ENCODE measurements at places on chromosomes 4 and X.

- DNase-seq = no peak
These were observed 308.5 kb downstream of the EVC2 start for GRCh38 chr4:5399790-5400421.

GRCh38 chrX:135521405-135522131, 1.1 kb downstream of the INTS6L start:
- DNase-seq = peak; percentile 60

- no peak for DNase-seq
These were observed 76.0 kb upstream of the FAM47B start for GRCh38 chrX:34866646-34867045.

DNA sequence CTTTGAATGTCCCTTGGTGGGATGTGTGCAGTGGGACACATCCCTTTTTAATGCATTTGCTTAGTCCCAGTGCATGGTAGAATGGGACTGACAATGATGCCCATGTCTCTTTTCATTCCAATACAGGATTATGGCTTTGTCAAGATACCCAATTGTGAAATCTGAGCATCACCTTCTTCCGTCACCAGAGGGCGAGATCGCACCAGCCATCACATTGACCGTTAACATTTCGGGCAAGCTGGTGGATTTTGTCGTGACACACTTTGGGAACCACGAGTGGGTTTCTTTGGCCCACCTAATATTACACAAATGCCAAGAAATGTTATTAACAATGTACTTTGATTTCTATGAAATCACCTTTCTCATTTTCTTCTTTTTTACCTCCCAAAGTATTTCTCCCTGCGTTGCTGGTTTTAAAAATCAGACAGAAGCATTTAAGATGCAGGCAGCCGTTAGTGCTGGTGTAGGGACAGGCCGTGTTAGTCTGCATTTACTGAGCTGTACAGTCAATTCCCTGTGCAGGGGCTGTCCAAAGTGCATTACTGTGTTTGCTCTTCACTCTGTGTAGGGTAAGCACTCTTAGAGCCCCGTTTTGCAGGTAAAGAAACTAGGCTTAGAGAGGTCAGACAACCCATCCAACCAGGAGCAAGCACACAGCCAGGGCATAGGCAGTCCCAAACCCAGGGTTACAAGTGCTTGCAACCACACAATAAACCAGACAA, 46.5 kb downstream of the CWH43 start:
- DNase-seq = no peak

GRCh38 chr4:83196921-83197320, 82.4 kb upstream of the PLAC8 start:
- DNase-seq = no peak

GRCh38 chr4:184451726-184452125, 22.6 kb downstream of the IRF2 start:
- no peak for DNase-seq

GRCh38 chrX:101668143-101668542, 8.5 kb upstream of the ARMCX2 start:
- DNase-seq = no peak

GRCh38 chr4:171714791-171715454, 98.3 kb upstream of the GALNTL6 start:
- DNase-seq = no peak

DNA sequence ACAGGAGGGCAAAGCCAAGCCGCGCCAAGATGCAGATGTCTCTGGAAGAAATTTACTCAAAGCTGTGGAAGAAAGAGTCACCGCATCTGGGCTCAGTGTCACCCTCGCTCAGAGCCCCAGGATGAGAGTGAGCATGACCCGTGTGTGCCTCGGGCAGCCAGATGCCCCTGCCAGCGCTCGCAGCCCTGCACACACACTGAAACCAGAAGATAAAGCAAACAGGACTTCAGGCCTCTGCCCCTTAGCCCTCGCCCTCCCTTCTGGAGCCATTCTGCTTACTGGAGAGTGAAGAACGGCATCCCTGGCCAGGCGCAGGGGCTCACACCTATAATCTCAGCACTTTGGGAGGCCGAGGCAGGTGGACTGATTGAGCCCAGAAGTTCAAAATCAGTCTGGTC, 103.0 kb downstream of the IRF2 start:
- DNase-seq = no peak

DNA sequence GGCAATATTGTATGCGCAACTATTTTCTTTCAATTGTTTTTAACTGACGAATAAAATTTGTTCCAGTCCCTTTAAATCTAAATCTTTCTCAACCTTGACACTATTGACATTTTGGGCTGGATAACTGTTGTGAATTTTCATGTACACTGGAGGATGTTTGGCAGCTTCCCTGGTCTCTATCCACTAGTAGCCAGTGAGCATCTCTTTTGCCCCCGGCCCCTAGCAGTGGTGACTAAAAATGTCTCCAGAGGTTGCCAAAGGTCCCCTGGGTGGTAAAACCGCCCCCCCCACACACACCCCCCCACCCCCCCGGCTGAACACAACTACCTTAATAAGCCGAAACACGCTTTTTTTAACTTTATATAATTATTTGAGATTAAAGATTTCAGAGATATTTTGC, 514 bp downstream of the FANCB start:
- no peak for DNase-seq

- no peak for DNase-seq
These were observed 5.1 kb downstream of the FBXL5 start for GRCh38 chr4:15649914-15650545.

DNA sequence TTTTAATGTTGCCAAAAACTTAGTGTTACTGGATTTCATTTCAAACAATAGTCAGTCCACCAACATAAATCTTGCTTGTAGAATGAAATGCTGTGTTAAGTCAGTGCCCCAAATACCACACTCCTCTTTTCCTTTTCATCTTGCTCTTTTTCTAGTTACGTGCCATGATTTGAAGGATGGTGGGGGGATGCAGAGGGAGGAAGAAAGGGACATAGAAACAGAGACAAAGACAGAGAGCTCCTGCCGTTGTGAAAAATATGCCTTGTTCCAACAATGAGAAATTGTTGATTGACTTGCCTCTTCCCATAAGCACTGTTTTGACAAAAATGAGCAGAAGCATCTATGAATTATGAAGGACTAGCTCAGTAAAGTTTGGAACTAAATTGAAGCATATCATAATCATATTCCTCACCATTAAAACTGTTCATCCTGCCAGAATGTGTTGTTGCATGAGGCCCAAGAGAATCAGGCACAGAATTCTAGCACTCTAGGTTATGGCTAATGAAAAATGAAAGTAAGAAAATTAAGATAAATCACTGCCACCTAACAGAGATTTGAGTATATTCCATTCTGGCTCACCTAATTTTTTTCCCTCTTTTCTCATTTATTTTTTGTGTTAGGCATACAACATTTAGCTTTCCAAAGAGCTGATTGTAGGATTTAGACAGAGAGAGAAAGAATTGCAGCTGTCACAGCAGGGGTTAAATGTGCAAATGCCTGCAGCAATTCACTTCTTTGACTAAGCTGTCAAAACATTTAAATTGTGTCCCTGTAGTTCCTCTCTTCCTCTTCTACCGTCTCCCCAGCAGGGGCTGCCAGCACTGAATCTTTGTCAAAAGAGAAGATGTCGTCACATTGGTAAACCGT, 111.6 kb upstream of the PTPN13 start:
- DNase-seq = no peak

DNA sequence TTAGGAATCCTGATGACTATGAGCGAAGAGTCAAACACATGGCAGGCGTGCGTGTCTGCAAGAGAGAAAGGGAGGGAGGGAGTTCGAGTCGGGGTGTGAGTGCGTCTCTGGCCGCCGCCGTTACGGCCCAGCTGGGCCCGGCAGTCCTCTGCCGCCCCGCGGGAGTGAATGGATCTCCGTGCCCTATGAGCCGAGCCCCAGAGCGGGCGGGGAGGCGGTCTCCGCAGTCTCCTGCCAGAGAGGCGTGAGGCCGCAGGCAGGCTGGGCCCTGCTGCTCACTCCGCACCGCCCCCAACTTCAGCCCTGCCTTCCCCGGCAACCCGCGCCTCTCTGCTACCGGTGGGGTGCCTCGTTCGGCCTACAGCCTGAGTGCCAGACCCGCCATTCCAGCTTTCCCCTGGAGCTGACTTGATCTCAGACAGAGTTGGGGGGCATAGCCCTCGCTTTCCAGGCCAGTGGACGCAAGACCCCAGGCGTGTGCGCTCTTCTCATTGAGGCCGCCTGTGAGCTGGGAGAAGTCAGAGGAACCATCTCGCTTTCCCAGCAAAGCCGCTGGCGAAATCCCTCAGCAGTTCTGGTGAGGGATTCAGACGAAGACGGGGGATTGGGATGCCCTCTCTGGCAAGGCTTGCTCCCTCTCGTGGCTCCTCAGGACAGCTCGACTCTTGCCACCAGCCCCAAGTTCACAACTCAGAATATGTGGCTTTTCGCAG, 1.4 kb downstream of the SLC16A2 start:
- no peak for DNase-seq

DNA sequence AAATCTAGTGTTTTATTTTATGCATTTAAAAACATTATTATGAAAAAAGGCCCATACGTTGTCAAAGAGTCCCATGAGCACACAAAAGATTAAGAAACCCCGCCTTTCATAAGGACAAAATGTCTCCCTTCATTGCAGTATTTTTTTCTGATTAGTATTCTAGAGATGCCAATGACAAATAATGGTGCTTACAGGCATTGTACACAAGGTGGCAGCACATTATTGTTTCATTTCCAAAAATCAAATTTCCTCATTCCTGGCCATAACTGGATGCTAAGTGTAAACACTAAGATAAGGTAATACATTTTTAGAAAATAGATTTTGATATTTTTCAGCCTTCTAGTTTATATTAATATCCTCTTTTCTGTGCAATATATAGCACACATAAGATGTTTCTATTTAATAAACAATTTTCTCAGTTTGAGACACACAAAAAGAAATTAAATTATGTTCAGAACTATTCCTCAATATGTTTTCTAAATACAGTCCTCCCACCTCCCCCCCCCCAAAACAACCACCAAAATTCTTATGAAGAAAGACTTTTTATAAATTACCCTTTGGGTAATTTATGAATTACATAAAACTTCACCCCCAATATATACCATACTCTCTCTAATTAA, 47.7 kb downstream of the TIGD2 start:
- no peak for DNase-seq

GRCh38 chrX:153530411-153531129, 13.1 kb downstream of the ATP2B3 start:
- no peak for DNase-seq

- no peak for DNase-seq
These were observed at the start of gene AWAT1 for GRCh38 chrX:70234355-70234754. TSS of gene AWAT1 (plus strand) at chrX:70234655. CDS start at chrX:70234696, 41 bp downstream.

DNA sequence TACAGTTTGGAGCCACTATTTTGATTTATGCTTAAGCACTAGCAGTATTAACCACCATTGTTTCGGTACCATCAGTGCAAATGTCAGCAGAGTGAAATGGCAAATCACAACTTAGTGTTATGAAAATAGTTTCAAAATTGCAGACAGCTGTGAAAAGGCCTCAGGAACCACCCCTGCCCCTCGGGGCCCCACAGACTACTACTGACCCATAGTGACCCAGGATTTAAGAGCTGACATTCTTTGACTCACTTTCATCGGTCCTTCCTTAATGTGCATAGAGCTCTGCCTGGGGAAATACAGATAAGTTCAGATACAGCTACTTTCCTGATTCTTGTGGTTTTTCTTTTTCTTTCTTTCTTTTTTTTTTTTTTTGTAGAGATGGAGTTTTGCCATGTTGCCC, 3.3 kb upstream of the BBS7 start:
- no peak for DNase-seq

DNA sequence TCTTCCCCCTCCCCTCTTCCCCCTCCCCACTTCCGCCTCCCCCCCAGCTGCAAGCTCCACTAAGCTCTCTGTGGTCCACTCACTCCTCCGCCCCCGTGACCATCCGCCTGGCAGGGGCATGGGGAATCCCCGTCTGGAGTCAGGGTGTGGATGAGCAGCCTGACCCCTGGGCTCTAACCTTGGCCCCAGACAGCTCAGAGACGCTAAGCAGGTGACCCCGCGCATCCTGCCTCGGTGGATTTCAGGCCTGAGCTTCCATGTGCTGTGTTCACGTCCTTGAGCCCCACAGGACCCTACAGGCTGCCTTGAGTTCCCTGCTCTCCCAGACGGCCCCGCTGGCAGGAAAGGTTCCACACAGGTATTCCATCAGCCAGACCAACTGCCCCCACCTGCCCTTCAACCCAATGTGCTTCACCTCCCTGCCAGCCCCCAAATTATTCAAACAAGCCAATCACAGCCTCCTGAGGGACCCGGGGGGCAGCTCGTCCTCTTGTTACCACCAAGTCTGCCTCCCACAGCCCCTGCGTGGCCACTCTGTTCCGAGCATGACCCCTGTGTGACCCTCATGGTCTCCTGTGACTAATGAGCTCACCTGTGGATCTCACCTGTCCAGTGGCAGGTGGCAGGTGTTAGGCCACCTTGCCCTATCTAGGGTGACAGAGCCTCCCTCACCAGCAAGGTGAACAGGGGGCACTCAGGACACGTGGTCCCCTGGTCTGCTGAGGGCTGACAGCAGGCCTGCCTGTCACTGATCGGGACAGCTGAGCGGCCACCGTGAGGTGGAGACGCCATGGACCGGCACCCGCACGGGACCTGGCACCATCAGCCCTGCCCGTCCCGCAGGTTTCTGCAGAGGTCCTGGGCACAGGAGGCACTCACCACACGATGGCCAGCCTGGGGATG, 73.2 kb upstream of the MXD4 start:
- no peak for DNase-seq

GRCh38 chr4:67550451-67550850, 5.1 kb upstream of the CENPC start:
- DNase-seq = no peak

DNA sequence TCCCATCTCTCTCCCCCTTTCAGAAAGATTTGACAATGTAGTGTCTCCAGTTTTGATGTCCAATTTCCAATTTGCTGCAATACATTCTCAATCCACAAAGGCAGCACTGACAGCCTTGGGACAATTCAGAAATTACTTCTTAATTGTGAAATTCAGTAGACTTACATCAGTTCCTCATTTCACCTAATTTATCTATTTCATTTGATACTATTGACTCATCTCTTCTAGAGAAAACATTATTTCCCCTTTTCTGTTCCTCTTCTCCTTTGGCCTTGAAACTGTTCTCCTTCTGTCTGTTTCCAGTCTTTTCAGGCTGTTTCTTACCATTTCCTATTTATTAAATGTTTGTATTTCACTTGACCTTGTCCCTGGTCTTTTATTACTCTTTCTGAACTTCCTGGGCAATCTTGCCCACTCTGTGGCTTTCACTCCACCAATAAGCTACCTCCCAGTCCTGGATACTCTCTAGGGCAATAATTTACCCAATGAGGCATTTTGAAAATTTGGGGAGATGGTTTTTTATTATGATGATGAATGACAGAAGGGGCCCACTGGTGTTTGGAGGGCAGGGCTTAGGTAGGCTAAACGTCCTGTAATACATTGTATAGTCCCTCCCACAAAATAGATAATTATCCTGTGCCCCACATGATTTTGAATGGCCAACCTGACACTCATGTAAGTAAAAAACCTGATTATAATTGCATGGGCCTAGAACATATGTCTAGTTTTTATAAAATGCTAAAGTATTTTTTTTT, 498.0 kb upstream of the BOD1L1 start:
- no peak for DNase-seq
